Bone marrow (tissue), 2 donors: ENCODE measurements at places on chromosomes 1 and 21.

- DNase-seq, result no peak
Observed at GRCh38 chr1:117568999-117569398, 36.8 kb upstream of the TENT5C start.

GRCh38 chr1:12147201-12147701, 19.5 kb upstream of the TNFRSF1B start:
- DNase-seq, result no peak

GRCh38 chr1:60299581-60299980, 226.0 kb upstream of the C1orf87 start:
- DNase-seq, result no peak

- DNase-seq, result no peak
Observed at GRCh38 chr1:44681905-44682882, 7.7 kb downstream of the ARMH1 start.

- DNase-seq, result no peak
Observed at GRCh38 chr1:236848274-236848923, 53.3 kb downstream of the MTR start.

- no peak for DNase-seq
Observed at GRCh38 chr1:171736196-171736595, 5.7 kb downstream of the VAMP4 start.

- DNase-seq, result no peak
Observed at GRCh38 chr1:177355575-177355974, 184.8 kb downstream of the BRINP2 start.

- DNase-seq, result no peak
Observed at GRCh38 chr1:246780264-246780663, 56.1 kb downstream of the SCCPDH start.

- DNase-seq, result no peak
Observed at GRCh38 chr1:6685381-6685780, 16.2 kb downstream of the DNAJC11 start.

GRCh38 chr1:246427611-246428010, 79.5 kb downstream of the SMYD3 start:
- DNase-seq, result no peak

GRCh38 chr1:64823691-64824476, 79.0 kb downstream of the RAVER2 start:
- peak; percentile 22 for DNase-seq

- DNase-seq, result no peak
Observed at GRCh38 chr1:169148472-169149252, 42.2 kb downstream of the ATP1B1 start.

DNA sequence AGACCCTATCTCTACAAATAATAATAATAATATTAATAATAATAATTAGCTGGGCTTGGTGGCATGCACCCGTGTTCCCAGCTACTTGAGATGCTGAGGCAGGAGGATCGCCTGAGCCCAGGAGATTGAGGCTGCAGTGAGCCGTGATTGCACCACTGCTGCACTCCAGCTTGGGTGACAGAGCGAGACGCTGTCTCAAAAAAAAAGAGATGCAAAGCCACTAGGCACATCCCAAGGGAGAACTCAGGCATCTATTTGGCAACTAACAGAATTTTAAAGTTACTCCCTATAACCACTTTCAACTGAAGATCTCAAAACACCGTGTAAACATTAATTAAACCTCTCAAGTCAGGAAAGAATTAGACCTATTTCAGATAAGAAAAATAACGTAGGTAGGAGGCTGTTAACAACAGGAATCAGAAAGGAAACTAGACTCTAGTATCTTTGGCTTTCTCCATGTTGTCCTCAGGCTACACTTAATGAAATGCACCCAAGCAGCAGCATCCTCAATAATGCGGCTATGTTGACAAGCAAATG, 3.7 kb downstream of the RNF19B start:
- no peak for DNase-seq

GRCh38 chr1:28378906-28379305, 9.4 kb downstream of the PHACTR4 start:
- DNase-seq, result no peak

DNA sequence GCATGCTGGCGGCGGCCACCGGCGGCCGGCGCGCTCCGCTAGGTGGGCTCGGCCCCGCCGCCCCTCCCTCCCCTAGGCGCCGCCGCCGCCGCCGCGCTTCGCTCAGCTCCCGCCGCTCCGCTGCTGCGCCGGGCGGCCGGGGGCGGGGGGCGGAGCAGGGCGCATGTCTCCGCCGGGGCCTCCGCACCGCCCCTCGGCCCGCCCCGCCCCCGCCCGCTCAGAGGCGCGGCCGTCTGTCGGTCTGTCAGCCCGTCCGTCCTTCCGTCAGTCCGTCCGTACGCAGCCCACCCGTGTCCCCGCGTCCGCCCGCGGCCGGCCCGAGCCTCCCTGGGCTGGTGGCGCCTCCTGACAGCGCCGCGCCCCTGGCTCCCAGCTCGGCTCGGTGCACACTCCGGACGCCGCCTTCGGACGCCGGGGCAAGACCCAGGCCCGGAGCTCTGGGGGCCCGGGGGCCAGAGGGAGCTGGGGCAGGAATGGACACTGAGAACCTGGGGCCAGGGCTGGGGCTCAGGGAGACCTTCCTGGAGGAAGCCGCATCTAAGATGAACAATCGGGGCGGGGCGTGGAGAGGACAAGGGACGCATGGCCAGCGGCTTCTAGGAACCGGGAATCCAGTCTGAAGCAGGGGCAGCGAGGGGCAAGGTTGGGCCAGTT, at the start of gene GPR153:
Gene GPR153 (minus strand): TSS at position 138 of the 654 bp plus-strand sequence. CDS start 6,193 bp downstream, outside the sequence.
- no peak for DNase-seq
